WERI-Rb-1 (cell line): ENCODE measurements at places on chromosomes 13 and 19.

DNA sequence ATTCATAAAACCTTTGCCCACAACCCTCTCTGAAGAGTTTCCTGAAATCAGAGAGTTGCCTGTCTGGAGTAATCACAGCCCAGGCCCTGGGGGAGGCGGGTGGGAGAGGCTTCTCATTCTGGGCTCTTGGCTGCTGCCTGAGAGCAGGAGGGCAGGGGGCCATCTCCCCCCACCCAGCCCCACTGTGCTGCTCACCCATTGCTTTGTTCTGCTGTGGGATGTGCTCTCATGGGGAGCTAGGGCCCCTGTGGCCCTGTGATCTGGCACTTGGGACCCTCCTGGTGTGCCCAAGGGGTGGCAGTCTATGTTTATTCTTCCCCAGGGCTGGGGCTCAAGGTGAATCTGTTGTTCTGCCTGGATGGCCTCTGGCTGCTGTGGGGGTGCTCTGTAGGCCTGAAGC, 6.1 kb downstream of the KCTD15 start:
- no peak for DNase-seq

DNA sequence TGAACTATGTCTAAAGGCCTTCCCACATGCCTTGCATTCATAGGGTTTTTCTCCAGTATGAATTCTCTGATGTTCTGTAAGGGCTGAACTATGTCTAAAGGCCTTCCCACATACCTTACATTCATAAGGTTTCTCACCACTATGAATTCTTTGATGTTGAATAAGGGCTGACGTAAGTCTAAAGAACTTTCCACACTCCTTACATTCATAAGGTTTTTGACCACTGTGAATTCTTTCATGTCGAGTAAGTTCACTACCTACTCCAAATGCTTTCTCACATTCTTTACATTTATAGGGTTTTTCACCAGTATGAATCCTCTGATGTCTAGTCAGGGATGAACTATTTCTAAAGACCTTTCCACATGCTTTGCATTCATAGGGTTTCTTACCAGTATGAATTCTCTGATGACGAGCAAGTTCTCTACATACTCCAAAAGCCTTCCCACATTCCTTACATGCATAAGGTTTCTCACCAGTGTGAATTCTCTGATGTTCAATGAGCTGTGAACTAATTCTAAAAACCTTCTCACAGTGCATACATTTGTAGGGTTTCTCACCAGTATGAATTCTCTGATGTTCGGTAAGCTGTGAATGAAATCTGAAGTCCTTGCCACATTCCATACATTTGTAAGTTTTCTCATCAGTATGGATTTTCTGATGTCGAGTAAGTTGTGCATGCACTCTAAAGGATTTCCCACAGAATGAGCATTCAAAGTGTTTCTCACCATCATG, 19.1 kb upstream of the ZNF260 start:
- DNase-seq, result no peak

DNA sequence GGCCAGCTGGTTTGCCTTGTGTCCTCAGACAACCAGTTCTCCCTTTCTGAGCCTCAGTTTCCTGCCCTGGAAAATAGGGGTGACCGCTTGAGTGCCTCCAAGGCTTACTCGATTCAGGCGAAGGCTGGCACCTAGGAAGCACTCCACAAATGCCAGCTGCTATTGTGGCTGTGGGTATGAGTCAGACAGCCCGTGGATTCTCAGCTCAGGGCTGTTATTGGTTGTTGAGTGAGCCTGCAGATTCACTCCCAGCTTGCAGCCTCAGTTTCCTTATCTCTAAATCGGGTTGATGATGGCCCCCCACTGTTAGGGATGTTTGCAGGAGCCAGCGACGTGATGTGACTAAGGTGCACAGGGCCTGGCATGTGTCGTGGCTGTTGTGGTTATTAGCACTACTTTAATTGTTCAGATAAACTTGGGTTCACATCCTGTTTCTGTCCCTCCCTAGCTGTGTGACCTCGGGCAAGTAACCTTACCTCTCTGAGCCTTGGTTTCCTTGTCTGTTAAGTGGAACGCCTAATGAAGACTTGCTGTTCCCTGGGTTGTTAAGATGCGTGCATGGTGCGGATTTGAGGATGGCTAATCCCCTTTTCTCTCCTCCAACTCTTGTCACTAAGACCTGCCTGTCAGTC, 2.4 kb downstream of the MARK4 start:
- no peak for DNase-seq

GRCh38 chr13:27627380-27627779, 5.7 kb downstream of the POLR1D start:
- no peak for DNase-seq

DNA sequence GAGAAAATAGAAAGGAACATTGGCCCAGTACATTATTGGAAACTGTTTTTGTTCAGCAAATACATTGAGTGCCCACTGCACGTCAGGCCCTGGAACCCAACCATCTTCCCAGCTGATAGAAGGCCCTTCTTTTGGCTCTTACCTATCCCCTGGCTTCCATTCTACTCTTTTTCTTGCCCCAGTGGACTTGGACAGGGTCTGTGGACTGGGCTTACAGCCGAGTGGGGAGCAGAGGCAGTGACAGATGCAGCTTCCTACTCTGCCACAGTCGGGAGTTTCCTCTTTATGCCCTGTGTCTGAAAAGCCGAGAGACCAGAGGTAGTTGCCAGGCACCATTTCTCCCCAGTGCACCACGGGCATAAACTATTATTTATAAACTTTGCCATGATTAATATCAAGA, 70.4 kb downstream of the ARHGAP35 start:
- no peak for DNase-seq
